ENCODE measurements at places on chromosomes 12 and 14. TPM values are rescaled to one million over a fixed set of nuclear protein-coding genes. Genes with fewer than 3 reads are reported as not detected.

RNASE3 gene
- not detected for polyA plus RNA-seq

GPD1 gene
- polyA plus RNA-seq: not detected

ACSS3 gene
- polyA plus RNA-seq: not detected

RGS6 gene
- polyA plus RNA-seq: not detected

DNA sequence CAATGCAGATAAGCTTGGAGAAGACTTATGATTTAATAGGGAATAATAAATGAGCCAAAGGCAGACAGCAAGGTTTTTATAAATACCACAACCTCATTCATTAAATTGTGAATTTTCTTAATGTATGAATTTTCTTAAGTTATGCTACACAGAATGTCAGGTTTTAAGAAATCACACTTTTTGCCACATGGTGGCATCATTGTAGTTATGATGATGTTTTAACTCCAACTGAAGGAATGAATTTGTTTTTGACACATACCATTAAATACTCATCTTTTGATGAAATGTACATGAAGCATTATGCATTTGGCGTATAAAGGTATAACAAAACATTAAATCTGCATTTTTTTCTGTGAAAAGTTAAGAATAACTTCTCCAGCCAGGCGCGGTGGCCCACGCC lies 524.1 kb upstream of the FBXO33 start:
- H3K27ac ChIP-seq: no peak overlapping the region
- no peaks in the 10 kb centered on the region for H3K4me1 ChIP-seq
- H3K27me3 ChIP-seq: no peaks in the 10 kb centered on the region
- DNase-seq: no peak
- H3K4me3 ChIP-seq: no peak overlapping the region

GRCh38 chr12:2064071-2064507 lies 11.3 kb downstream of the CACNA1C start:
- peak overlapping the region; percentile 40 for H3K27ac ChIP-seq
- H3K36me3 ChIP-seq: no peaks in the 10 kb centered on the region
- H3K4me3 ChIP-seq: peak overlapping the region; percentile 23
- no peaks in the 10 kb centered on the region for H3K27me3 ChIP-seq
- peaks cover 12% of the 10 kb centered on the region for H3K4me1 ChIP-seq
